GM12864 (cell line): ENCODE measurements at places on chromosomes 4 and X.

- no peak for DNase-seq
Measured at GRCh38 chr4:38572793-38573192, 91.2 kb upstream of the KLF3 start.

DNA sequence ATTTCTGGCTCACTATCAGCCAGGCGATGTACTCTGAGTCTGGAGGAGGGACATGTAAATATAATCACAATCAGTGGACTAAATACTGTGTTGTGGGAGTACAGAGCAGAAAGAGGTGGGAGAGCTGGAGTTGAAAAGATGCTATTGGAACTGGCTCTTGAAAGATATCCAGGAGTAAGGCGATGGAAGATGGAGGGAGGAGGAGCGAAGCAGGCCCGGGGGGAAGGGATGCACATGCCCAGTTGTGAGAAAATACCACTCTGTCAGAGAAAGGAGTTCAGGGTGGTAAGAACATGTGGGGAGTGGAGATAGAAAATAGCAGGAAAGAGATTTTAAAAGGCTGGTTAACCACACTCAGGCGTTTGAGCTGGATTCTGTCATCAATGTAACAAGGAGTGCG is 216.9 kb upstream of the ETNPPL start:
- no peak for DNase-seq

- DNase-seq: no peak
Measured at GRCh38 chrX:134990801-134991481, at the start of gene SMIM10. Gene SMIM10 (plus strand): TSS chrX:134990991. CDS start chrX:134991096, 105 bp downstream.

- no peak for DNase-seq
Measured at GRCh38 chr4:141329174-141329569, 108.5 kb downstream of the ZNF330 start.

- DNase-seq: no peak
Measured at GRCh38 chr4:111788099-111788498, 357.2 kb upstream of the FAM241A start.

DNA sequence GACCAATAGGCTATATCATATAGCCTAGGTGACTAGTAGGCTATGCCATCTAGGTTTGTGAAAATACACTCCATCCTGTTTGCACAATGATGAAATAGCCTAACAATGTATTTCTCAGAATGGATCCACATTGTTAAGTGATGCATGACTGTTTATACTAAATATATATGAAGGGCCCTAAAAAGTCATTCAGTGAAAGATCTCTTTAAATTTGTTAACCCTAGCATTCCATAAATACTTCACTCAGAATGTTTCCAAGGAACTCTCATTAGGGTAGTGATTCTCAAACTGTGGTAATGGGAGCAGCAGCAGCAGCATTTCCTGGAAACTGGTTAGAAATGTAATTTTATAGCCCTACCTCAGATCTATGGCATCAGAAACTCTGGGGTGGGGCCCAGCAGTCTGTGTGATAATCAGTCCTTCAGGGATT is 74.9 kb downstream of the PRRG1 start:
- no peak for DNase-seq
